ENCODE measurements at places on chromosomes 11 and 22. TPM values are rescaled to one million over a fixed set of nuclear protein-coding genes. Genes with fewer than 3 reads are reported as not detected.

Gene TMEM25
- total RNA-seq: 49.8 TPM

Gene VPS26B
- total RNA-seq: 53.9 TPM

Gene C11orf86
- not detected for total RNA-seq

Gene SH3BP1
- total RNA-seq: 23.2 TPM

Gene JAML
- not detected for total RNA-seq

Gene RBMXL2
- total RNA-seq: 0.15 TPM

Gene BEST1
- not detected for total RNA-seq

Gene OR8G5
- 0.46 TPM for total RNA-seq

Gene TREH
- total RNA-seq: not detected

Gene B4GALNT4
- total RNA-seq: 87.9 TPM

Gene GAB4
- total RNA-seq: not detected

Gene OR51E2
- total RNA-seq: not detected

Gene FAM181B
- 0.23 TPM for total RNA-seq

Gene OR51M1
- total RNA-seq: not detected

Gene DDTL
- total RNA-seq: not detected

Gene CALCA
- not detected for total RNA-seq

Gene TXN2
- total RNA-seq: 52.5 TPM

Gene CHADL
- 1.2 TPM for total RNA-seq

Gene ZNF70
- total RNA-seq: 2.3 TPM

Gene KREMEN1
- 2.7 TPM for total RNA-seq

Gene FXYD6
- not detected for total RNA-seq

Gene CHST1
- total RNA-seq: not detected

Data from PC-3 (cell line).